ENCODE measurements at places on chromosomes 3 and 15.
A peak's percentile ranks its signal among the peaks of the same experiment; 100 is the strongest.

DNA sequence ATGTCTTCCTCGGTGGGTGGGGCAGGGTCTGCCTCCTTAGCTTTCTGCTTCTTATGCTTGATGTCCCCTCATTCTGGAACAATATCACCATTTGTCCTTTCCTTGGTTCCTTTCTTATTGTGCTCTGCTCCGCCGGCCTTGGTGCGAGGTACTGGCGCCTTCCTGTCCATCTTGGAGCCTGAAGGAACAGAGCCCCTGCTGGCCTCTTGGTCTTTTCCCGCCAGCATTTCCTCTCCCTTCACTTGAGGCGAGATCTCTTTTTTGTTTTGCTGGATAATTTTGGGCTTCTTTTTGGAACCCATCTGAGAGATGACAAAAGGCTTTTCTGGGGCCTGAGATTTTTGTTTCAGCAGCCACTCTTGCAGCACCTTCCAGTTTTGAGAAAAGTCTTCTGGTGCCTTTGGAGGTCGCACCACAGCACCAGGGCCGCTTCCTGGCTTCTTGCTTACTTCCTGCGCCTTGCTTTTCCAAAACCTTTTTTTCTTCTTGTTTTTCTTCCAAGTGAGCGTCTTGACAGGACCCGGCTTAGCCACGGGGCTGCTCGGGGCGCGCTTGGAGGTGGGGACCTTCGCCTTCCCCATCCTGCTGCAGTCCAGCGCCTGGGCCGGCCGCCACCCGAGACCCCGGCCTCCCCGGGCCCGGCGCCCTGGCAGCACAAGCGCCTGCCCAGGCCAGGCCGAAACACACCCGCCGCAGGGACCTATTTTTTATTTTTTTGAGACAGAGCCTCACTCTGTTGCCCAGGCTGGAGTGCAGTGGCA is 127.1 kb downstream of the KLF13 start:
- no peak for DNase-seq

GRCh38 chr3:3519266-3519665 is 280.0 kb upstream of the LRRN1 start:
- no peak for DNase-seq

DNA sequence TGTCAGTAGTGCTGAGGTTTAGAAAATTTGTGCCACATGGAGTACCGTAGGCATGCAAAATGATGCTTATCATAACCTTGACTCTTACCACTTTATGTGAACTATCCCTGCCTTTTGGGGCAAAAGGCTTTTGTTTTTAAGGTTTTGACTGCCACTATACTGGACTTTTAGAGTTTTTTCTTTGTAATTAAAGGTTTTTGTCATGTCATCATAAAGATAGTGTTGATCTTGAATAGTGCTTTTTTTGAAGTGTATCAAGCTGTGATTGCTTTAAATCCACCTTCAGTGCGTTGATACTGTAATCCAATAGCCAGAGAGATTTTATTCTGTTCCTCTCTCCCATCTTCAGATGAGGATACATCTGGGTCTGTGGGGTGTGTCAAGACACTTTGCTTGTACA is 172.9 kb downstream of the ITPR1 start:
- DNase-seq, result no peak

DNA sequence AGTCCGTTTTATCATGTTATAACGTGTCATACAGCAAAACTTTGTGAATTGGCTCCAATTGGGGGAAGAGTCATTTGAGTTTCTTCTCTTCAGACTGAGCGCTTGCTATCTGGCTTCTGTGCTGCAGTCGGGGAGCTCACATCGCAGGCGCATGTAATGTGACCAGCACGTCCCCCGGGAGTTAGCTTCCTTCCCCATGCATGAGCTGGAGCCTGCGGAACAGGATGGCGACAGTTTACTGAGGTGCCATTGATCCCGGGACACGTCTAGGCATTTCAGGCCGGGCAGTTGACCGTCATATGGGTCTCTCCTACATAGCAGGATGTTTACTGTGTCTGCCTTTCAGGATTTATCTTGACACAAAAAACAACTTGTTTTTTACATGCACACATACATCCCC is 44.8 kb downstream of the CMTM8 start:
- no peak for DNase-seq

DNA sequence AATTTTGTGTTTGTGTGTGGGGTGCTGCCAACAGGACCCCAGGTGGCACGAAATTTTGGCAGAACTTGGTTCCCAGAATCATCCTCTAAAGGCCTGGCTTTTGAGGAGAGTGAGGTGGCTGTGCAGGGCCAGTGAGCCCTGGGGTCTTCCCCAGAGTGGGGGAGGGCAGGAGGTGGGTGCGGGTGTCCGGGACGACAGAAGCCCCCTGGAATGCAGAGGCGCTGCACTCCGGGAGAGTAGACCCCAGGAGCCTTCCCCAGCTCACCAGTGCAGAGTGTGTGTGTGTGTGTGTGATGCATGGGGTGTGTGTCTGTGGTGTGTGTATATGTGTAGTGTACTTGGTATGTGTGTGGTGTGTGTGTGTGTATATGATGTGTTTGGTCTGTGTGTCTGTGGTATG is 44.4 kb upstream of the SEC13 start:
- no peak for DNase-seq

- no peak for DNase-seq
Observed at GRCh38 chr3:55343486-55344357, 143.4 kb downstream of the WNT5A start.

DNA sequence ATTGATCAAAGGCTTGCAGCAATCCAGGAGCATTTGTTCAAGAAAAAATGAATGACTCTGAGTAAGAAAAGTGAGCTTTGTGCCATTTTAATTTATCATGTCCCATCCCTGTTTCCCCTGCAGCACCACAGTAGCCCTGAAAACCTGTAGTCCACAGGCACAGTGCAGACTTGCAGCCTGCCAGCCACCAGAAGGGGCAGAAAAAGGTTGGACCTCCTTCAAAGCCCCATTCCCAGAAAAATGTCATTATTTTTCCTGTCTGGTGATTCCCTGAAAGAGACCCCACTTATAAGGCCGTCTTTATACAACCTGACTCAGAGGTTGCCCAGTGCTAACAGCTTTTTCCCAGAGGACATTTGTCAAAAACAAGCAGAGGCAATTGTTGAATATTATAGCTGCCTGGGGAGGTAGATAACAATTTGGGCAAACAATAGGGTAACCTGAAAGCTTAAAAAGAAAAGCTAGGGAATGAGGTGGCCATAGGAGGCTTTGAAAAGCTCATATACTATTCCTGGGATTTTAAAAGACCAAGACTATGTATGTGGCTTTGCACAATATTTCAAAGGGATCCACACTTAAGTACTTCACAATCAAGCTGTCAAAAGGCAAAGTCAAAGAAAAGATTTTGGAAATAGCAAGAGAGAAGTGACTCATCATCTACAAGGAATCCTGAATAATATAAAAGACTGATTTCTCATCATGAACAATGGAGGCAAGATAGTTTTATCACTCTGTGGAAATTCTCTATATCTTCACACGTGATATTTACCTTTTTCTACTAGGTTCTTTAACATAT is 136.8 kb upstream of the PLXNA1 start:
- DNase-seq, result no peak

DNA sequence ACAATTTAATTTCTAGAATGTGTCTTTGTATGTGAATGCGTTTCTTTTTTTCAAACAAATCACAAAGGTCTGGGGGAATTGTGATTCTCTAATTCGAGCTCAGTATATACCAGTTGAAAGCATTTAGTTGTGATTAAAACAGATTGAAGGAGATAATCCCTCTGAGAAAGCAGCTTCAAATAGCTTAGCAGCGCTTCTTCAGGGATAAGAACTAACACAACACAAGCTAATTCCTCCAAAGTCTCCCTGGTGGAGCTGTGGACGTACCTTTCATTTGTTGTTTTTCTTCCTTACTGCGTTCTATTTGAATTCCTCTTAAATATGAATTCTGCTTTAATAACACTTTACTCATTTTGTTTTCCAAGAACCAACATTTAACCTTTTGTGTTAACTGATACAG is 286.7 kb downstream of the ROBO2 start:
- DNase-seq, result no peak

- DNase-seq, result no peak
Observed at GRCh38 chr3:152229692-152230091, 39.0 kb upstream of the MBNL1 start.

DNA sequence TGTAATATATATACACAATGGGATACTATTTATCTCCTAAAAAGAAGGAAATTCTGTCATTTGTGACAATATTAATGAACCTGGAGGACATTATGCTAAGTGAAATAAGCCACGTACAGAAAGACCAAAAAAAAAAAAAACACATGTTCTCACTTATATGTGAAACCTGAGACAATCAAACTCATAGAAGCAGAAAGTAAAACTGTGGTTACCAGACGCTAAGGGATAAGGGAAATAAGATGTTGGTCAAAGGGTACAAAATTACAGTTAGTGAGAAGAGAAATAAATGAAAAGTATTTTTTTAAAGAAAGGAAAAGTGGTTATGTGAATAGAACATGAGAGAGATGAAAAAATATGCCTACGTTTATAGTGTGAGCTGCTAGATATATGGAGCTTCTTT is 101.1 kb downstream of the CPNE4 start:
- DNase-seq, result no peak

- DNase-seq, result no peak
Observed at GRCh38 chr3:184694716-184695115, 17.1 kb downstream of the MAGEF1 start.

DNA sequence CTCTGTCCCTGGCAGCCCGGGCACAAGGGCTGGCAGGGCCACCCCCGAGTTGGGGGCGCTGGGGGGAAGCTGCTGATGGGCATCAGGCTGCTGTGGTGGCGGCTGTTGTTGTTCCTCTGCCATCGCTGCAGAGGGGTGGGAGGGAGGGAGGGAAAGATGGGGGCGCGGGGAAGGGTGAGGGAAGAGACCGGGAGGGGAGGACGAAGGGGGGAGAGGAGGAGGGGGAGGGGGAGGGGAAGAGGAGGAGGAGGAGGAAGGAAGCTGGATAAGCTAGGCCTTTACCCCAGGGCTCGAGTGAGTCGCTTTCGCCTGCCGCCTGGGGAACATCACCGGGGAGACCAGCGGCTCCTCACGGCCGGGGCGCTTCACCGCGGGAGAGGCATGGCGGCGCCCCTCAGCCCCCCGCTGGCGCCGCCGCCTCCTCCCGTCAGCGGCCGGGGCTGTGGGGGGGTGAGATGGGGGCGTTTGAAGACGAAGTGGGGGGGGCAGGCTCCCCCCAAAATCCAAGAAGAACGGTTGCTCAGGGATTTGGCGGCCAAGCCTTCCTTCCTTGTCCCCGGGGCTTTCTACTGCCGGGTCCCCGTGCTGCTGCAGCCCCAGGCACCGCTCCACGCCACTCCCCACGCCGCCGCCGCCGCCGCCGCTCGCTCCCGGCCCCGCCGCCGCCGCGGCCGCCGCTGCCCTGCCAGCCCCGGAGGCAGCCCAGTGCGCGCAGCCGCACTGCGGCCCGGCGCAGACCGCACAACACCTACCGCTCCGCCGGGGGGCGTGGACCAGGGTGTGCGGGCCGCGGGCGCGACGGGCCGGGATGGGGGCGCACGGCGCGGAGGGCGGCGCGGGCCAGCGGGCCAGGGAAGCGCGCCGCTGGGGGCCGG is at the start of gene RFX7:
Gene RFX7, minus strand, starts transcription at position 717 of the 875 bp plus-strand sequence. Its CDS starts 594 bp downstream, at position 123.
- DNase-seq, result peak; percentile 68

GRCh38 chr15:41102854-41103253 is 13.2 kb downstream of the INO80 start:
- no peak for DNase-seq

GRCh38 chr3:126402178-126402577 is 7.5 kb downstream of the CFAP100 start:
- DNase-seq, result no peak

Measured in HEK293T (cell line).